ENCODE measurements at places on chromosomes 12 and 14. TPM values are rescaled to one million over a fixed set of nuclear protein-coding genes. Genes with fewer than 3 reads are reported as not detected.

DNA sequence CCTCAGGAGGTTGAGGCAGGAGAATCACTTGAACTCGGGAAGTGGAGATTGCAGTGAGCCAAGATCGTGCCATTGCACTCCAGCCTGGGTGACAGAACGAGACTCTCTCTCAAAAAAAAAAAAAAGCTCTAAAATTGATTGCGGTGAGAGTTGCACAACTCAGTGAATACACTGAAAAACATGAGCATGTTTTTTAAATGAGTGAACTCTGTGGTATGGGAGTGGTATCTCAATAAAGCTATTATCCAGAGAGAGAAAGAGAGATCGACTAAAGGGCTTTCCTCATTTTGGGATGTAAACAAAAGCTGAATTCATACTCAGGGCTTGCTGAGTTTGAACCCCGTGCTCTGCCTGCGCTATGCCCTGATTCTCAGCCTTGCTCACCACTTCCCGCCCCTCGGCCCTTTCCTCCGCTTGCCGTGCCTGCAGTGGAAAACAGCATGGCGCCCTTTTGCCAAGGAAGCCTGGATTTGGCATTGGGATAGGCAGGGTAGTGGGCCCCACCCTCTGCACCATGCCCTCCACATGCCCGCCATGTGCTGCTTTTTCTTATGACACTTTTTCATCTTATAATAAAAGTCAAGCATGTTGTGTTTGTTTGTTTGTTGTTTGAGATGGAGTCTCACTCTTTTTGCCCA lies 102.5 kb downstream of the LGMN start:
- DNase-seq: no peak

- no peak for DNase-seq
These were observed 13.9 kb upstream of the RPH3A start for GRCh38 chr12:112777387-112778310.

ABCC9 gene
- total RNA-seq: 1.1 TPM

PRPH gene
- 1.5 TPM for total RNA-seq

DNA sequence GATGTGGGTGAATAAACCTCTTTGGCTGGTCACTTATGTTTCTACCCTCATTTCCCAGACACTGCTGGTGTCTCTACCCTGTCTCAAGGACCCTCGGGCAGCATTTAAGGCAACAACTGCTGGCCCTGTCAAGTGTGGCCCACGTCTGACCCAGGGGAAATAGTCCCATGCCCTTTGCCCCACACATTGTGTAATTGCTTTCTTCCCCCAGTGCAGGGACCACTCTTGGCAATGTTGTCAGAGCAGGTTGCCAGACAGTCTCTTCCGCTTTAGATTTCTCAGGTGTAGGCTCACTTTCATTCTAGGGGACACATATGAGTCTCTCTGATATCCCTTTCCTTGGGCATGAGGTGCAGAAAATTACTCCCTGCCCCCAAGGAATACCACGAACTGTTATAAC lies 216.7 kb downstream of the TMEM117 start:
- DNase-seq: no peak

- DNase-seq: no peak
These were observed 22.2 kb downstream of the P2RX7 start for GRCh38 chr12:121154793-121155375.

DNA sequence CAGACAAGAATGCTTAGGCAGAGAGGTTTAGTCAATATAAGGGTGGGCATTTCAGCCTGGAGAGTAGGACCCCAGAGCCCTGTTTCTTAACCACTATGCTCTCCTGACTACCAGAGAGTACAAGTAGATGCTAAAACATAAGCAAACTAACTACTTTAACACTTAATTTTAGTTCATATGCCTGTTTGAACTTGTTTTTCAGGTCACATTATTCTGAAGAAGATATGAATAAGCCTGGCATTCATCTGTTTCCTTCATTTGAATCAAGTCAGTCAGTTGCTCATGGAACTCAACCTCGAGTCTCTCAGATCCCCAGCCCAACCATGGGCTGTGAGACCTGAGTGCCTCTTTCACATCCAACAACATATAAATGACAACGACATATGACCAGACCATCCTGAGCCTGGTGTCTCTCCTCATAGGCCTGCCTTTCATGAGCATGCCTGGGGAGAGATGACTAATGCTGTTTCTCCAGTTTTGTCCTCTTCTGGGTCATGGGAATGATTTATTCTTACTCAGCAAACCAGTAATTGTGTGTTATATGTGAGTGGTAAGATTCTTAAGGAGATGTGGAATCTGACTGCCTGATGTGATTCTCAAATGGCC lies 251.1 kb upstream of the BTG1 start:
- no peak for DNase-seq

DNA sequence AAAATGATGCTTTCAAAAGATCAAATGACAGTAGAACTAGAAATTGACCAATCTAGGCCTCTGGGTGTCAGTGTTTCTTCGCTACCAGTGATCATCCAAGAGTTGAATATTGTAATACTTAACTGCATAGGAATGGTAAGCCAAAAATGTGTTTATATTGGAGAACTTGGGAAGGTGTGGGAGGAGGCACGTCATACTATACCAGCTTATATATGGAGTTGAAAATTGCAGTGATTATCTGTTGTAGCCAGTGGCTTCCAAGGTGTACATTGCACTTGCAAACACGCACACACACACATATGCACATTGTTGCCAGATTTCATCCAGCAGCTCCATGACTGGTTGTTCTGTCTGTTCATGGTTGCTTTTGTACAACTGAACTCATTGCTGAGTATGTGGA lies 36.1 kb downstream of the EID3 start:
- DNase-seq: no peak

GRCh38 chr14:57009585-57010515 lies 199.6 kb upstream of the OTX2 start:
- DNase-seq: no peak

HNF1A gene
- not detected for total RNA-seq

DNA sequence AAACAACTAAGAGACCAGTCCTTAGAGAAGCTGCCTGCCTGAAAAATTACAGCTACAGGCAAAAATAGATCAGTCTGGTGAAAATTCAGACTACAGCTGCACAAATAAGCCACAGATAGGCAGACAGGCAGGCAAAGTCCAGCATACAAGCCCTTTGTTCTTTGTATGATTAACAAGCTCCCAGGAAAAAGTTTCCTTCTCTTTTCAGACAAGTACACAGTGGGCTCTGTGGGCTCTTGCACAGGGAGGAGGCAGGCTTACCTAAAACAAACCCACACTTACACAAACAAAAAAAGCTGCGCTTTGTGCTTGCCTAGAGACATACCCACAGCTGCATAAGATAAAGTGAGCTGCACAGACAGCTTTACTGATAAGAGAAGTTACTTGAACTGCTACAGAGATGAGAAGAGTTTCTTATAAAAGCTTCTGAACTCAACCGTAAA lies 7.7 kb downstream of the OR6C68 start:
- DNase-seq: no peak

DNA sequence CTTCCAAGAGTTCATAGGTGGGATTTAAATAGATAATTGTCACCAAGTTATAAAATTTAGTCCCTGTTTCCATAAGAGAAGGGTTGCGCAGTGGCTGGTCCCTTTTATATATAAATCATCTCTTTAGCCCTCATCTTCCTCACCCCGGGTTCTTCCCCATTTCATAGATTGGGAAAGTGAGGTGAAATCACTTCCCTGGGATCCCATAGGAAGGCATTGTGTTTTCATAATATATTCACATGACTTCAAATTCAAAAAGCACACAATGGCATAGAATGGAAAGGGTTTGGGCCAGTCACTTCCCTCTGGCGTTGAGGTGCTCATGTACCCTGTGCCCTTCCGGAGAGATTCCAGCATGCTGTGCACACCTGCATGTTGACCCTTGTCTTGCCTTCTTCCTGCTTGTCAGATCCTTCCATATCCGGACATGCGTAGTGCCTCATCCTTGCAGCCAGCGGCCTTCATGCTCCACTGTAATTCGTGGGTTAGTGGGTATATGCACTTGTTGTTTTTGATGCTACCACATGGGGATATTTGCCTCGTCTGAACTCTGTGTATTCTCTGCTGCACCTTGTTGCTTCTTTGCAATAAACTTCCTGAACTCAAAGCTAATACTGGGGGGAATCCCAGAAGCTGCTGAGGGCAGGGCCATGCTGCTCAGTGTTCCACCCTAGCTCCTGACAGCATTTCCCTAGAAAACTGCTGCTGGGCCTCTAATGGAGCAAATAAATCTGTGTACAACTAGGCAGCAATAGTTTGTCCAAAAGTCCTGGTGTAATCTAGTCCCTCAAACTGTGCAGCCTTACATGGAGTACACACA lies 59.6 kb downstream of the ANAPC7 start:
- no peak for DNase-seq

GRCh38 chr14:44898551-44898950 lies 63.2 kb downstream of the KLHL28 start:
- no peak for DNase-seq

GRCh38 chr14:104794993-104795780 lies at the start of gene AKT1:
Gene AKT1, minus strand, starts transcription at chr14:104795748. Its CDS starts 3,105 bp downstream, at chr14:104792643.
- no peak for DNase-seq

DNA sequence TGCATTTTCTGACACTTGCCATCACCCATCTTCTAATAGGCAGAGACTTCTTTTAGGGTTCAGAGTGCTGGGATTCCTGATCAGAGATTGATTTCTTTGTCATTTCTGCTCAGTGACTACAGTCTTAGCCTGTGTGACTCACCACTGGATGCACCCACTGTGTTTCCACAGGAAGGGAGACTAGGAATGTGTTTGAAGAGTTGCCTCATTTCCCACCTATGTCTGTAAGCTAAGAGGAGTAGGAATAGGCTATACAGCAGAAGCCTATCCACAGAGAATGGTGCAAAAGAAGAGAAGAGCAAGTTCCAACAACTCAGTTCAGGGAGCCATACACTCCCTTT lies 60.2 kb upstream of the ACTN1 start:
- DNase-seq: no peak

GRCh38 chr12:12721176-12721751 lies 4.1 kb downstream of the CDKN1B start:
- DNase-seq: no peak

KRT77 gene
- not detected for total RNA-seq

- DNase-seq: peak; percentile 94
These were observed 81.1 kb downstream of the PELI2 start for GRCh38 chr14:56199095-56199981.

- no peak for DNase-seq
These were observed 211.6 kb downstream of the DUSP6 start for GRCh38 chr12:89140602-89141238.

DNA sequence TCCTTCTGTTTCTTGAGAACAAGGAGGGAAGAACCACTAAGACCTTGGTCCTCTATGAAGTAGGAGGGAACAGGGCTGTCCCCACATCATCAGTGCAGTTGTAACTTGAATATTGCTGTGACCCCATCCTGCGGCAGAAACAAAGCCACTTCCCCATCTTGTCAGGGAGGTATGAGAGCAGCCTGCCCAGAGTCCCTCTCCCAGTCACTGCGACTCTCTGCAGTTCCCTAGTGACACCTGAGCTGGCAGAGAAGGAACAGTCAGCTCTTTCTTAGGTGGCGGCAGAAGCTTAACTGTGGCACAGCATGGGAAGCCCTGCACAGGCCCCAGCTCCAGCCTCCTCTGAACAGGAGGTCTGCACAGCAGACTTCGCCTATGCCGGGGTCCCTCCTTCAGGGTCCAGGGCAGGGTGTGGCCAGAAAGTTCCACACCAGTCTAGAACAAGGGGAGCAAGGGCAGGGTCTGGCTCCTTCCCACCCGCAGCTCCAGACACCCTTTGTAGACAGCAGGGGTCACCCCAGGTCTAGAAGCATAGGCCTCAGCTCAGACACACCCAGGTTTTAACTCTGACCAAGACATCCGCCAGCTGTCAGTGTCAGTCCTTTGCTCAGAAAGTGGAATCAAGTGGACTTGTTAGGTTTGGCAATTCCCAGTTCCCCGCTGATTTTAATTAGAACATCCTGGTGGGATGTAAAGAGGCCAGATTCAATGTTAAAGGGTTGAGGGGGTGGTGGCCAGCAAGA lies 36.8 kb downstream of the DEGS2 start:
- DNase-seq: no peak

DLST gene
- 98.4 TPM for total RNA-seq

DNA sequence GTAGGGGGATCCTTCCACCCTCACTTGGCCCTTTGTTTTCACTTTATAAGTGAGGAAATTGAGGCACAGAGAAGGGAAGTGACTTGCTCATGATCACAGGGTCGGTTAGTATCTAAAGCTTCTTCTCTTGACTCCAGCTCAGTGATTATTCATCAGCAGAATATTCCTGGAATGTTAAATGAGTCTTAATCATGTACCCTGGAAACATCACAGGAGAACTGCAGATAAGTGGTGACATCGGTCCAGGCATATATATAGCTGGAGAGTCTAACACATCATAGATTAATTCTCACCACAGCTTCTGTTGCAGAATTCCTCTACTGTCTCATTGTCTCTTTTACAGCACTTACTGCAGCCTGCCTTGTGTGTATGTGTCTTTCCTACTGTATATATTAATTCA lies 69.9 kb downstream of the PAH start:
- no peak for DNase-seq
